ENCODE measurements at places on chromosomes 11 and 22. TPM values are rescaled to one million over a fixed set of nuclear protein-coding genes. Genes with fewer than 3 reads are reported as not detected.

Gene DMC1
- total RNA-seq, result 4.2 TPM

Gene FAM118A
- total RNA-seq, result 28.0 TPM

Gene ISX
- total RNA-seq, result not detected

Gene LMO2
- total RNA-seq, result 2.7 TPM

Gene POU2AF2
- total RNA-seq, result not detected

- DNase-seq, result peak; percentile 52
Observed at GRCh38 chr11:72430741-72431570, 3.4 kb downstream of the CLPB start.

DNA sequence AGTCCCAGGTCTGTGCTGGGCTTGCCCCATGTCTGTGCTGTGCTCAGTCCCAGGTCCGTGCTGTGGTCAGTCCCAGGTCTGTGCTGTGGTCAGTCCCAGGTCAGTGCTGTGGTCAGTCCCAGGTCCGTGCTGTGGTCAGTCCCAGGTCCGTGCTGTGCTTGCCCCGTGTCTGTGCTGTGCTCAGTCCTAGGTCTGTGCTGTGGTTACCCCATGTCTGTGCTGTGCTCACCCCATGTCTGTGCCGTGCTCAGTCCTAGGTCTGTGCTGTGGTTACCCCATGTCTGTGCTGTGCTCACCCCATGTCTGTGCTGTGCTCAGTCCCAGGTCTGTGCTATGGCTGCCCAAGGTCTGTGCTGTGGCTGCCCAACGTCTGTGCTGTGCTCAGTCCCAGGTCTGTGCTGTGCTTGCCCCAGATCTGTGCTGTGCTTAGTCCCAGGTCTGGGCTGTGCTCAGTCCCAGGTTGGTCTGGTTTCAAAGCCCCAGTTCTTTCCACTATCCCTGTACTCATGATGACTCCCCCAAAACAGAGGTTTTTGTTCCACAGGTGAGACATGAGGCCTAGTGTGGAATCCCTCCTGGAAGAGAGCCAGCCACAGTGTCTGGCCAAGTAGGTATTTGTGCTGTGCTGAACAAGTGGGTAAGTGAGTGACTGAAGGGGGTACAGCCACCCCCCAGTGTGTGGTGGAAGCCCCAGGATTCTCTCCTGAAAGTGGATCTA lies 34.8 kb downstream of the IRAG1 start:
- peaks cover 2% of the 10 kb centered on the region for H3K27me3 ChIP-seq
- peaks cover 4% of the 10 kb centered on the region for H3K4me1 ChIP-seq
- H3K36me3 ChIP-seq, result no peaks in the 10 kb centered on the region
- no peak overlapping the region for H3K27ac ChIP-seq
- no peak for DNase-seq

- no peak overlapping the region for H3K27ac ChIP-seq
- DNase-seq, result peak; percentile 88
- H3K36me3 ChIP-seq, result no peaks in the 10 kb centered on the region
- peaks cover 10% of the 10 kb centered on the region for H3K27me3 ChIP-seq
Observed at GRCh38 chr11:69918938-69919650, 99.9 kb upstream of the FGF3 start.

- H3K36me3 ChIP-seq, result no peaks in the 10 kb centered on the region
- H3K27ac ChIP-seq, result no peak overlapping the region
- peaks cover 5% of the 10 kb centered on the region for H3K27me3 ChIP-seq
- H3K4me3 ChIP-seq, result no peak overlapping the region
- DNase-seq, result no peak
- H3K4me1 ChIP-seq, result peaks cover 11% of the 10 kb centered on the region
Observed at GRCh38 chr22:47029244-47030074, 267.0 kb downstream of the TBC1D22A start.

- H3K4me1 ChIP-seq, result no peaks in the 10 kb centered on the region
- DNase-seq, result no peak
- no peak overlapping the region for H3K4me3 ChIP-seq
- H3K36me3 ChIP-seq, result peaks cover 32% of the 10 kb centered on the region
- H3K27me3 ChIP-seq, result peaks cover 5% of the 10 kb centered on the region
Observed at GRCh38 chr22:25348391-25348790, 129.0 kb downstream of the CRYBB2 start.

- peaks cover 7% of the 10 kb centered on the region for H3K27me3 ChIP-seq
- H3K4me1 ChIP-seq, result peaks cover 25% of the 10 kb centered on the region
- DNase-seq, result no peak
Observed at GRCh38 chr11:119681361-119681910, 47.6 kb downstream of the NECTIN1 start.

DNA sequence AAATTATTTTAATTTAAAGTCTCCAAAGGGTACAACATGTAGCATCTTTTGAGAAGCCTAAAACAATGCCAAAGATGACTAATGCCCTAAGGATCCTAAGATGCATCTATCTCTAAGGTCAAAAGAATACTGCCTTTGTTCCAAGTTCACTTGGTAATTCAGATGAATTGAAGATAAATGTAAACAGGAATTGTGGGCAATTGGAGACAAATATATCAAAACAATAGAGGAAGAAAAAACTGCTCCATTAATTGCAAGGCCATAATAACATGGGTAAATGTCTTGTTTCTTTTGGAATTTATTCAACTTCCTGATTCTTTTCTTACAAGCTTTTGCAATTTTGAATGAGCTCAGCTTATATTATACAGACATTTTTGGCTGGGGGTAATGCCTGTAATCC lies 338.6 kb downstream of the TTC28 start:
- no peaks in the 10 kb centered on the region for H3K27me3 ChIP-seq
- DNase-seq, result no peak
- peaks cover 16% of the 10 kb centered on the region for H3K36me3 ChIP-seq
- H3K4me1 ChIP-seq, result peaks cover 12% of the 10 kb centered on the region
- no peak overlapping the region for H3K27ac ChIP-seq
